ENCODE measurements at places on chromosomes 6 and 20.

GRCh38 chr6:156395276-156395675 is 381.9 kb upstream of the ARID1B start:
- no peak for DNase-seq

DNA sequence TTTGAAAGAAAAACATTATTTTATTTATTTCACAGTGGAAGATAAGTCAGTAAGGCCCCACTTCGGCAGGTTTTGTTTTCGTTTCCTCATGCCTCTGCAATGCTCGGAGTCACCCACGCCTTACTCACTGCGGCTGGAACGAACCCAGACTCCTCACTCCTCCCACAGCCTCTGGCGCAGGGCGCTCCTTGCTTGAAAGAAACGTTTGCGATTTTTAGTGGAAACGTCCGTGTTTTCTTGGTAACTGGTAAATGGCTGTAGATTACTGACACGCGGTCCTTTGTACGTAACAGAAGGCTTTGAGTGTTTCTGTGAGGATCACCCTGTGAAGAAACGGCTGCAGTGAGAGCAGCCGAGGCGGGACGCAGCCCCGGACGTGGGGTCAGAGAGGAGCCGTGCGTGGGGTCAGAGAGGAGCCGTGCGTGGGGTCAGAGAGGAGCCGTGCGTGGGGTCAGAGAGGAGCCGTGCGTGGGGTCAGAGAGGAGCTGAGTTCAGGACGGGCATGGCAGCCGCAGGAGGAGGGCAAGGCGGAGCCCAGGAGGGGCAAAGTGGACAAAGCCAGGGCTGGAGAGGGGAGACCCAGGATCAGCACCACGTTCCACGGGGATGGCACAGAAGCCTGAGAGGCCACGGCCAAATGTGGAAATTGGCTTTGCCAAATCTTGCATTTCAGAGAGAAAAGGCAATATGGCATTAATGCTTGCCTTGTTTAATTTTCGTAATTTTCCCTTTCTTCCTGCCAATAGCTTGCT is 198.6 kb upstream of the THBS2 start:
- DNase-seq = peak; percentile 57

GRCh38 chr20:31675828-31676608 is 38.3 kb downstream of the COX4I2 start:
- no peak for DNase-seq

DNA sequence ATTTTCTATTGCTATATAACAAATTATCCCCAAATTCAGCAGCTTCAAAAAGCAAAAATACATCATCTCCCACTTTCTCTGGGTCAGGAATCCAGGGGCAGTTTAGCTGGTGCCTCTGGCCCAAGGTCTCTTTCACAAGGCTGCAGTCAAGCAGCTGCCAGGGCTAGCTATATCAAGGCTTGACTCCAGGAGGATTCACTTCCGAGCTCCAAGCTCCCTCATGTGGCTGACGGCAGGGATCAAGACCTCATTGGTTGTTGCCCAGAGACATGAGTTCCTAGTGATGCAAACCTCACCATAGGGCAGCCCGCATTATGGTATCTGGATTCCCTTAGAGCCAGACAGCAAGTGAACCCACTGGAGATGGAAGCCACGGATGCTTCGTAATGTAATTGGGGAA is 1.3 kb upstream of the VNN1 start:
- no peak for DNase-seq

DNA sequence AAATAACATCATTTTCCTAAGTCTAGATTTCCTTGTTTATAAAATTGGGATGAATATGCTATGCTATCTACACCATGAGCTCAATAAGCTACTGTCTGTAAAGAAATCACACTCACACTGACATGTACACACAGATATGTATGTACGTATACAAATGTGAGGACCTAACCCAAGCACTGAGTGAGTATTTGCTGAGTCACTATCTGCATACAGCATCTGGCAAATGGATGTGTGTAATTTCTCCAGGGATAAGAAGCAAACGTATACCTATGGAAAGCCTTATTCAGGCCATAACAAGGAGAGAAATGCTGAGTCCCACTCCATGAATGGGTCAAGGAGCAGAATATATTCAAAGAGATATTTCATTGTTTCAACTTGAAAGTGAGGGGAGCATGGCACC is 153.9 kb downstream of the LPA start:
- no peak for DNase-seq

DNA sequence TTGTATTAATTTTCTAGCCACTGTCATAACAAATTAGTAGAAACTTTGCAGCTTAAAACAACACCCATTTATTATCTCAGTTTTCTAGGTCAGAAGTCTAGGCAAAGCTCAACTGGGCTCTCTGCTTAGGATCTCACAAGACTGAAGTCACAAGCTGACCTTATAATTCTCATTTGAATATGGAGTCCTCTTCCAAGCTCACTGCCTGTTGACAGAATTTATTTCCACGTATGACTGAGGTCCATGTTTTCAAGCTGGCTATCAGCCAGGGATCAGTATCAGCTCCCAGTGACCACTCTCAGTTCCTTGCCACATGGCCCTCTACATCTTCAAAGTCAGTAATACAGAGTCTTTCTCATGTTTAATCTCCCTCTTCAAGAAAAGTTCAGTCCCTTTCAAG is 11.7 kb upstream of the HLA-DQB2 start:
- DNase-seq = no peak

- DNase-seq = no peak
Measured at GRCh38 chr6:37050045-37050853, 44.8 kb downstream of the FGD2 start.

DNA sequence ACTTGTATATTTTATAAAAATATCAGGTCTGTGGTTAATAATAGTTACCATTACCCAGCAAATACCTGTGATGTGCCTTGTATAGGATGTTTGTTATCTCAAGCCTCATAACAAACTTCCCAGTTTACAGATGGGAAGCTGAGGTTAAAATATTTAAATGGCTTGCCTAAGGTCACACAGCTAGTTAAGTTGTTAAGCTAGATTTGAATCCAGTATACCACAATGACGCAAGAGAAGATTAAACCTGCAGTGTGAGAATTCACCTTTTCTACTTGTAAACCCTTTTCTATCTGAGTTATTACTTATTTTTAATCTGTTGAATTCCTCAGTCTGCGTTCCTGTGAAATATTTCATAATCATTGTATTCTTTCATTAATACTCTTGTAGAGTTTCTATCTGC is 4.9 kb downstream of the DSP start:
- no peak for DNase-seq

DNA sequence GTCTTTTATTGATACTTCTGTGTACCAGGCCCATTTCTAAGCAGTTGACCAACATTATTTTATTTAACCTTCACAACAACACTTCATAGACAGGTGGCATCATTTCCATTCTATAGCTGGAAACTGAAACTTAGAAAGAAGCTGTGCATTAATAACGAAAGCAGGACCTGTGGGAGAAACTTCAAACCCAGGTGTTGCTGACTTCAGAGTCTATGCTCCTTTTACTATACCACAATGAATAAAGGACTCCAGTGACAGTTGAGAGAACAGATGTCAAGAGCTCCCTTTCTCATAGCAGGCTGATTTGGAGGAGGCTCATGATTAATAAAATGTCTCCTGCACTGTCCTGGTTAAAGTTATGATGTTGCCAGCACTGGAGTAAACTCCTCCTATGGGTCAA is 56.6 kb upstream of the POU3F2 start:
- DNase-seq = no peak

Data from HS-27A (cell line).